Prostate gland (tissue), 2 donors: ENCODE measurements at places on chromosomes 7 and 10.
A peak's percentile ranks its signal among the peaks of the same experiment; 100 is the strongest.

GRCh38 chr10:97101166-97101940 lies 84.4 kb downstream of the SLIT1 start:
- no peaks in the 10 kb centered on the region for H3K36me3 ChIP-seq
- no peaks in the 10 kb centered on the region for H3K4me1 ChIP-seq
- no peak overlapping the region for H3K27ac ChIP-seq

GRCh38 chr7:141541375-141541774 lies 9.8 kb upstream of the AGK start:
- no peak overlapping the region for H3K4me3 ChIP-seq
- no peaks in the 10 kb centered on the region for H3K4me1 ChIP-seq
- no peak overlapping the region for H3K27ac ChIP-seq

- peak; percentile 38 for DNase-seq
- no peak overlapping the region for H3K4me3 ChIP-seq
- no peaks in the 10 kb centered on the region for H3K36me3 ChIP-seq
- H3K4me1 ChIP-seq, result no peaks in the 10 kb centered on the region
- no peak overlapping the region for H3K27ac ChIP-seq
- no peaks in the 10 kb centered on the region for H3K27me3 ChIP-seq
These were observed 100.7 kb upstream of the AFAP1L2 start for GRCh38 chr10:114504769-114505579.

DNA sequence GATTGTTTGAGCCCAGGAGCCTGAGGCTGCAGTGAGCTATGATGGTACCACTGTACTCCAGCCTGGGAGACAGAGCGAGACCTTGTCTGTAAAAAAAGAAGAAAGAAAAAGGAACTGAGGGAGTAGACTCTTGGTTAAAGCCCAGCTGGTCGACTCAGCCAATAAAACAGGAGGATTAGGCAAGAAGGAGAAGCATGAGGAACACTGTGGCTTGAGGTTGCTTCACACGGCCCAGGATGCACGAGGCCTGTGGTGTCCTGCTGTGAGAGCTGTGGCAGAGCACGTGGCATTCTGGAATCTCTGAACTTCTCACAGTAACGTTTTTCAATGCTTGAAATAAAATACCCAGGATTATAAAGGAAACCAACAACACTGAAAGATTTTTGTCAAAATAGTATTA lies 93.3 kb downstream of the CUL2 start:
- no peaks in the 10 kb centered on the region for H3K4me1 ChIP-seq
- H3K4me3 ChIP-seq, result no peak overlapping the region
- no peaks in the 10 kb centered on the region for H3K36me3 ChIP-seq
- no peak for DNase-seq

GRCh38 chr10:121076776-121077715 lies 225.9 kb downstream of the WDR11 start:
- H3K36me3 ChIP-seq, result no peaks in the 10 kb centered on the region
- no peak overlapping the region for H3K4me3 ChIP-seq
- DNase-seq, result peak; percentile 49

DNA sequence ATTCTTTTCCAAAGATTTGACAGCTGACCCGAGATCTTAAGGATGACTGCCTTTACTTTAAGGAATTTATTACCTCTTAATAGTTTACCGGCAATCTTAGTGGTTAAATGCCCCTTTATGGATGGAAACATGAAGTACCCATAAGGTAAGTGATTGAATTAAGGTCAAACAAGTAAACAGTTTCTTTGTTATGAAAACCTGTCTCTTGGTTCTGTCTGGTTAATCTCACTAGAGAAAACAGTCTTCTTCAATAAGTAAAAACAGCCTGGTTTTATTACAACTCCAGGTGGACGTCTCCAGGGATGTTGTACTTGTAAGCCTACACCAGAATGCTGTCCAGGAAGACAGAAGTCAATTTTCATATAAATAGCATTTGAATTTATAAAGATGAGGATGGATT lies 161.8 kb upstream of the MTPN start:
- no peak for DNase-seq
- H3K4me1 ChIP-seq, result no peaks in the 10 kb centered on the region

GRCh38 chr7:44196450-44196872 lies 4.3 kb upstream of the YKT6 start:
- H3K36me3 ChIP-seq, result no peaks in the 10 kb centered on the region
- DNase-seq, result no peak
- H3K27me3 ChIP-seq, result no peaks in the 10 kb centered on the region

DNA sequence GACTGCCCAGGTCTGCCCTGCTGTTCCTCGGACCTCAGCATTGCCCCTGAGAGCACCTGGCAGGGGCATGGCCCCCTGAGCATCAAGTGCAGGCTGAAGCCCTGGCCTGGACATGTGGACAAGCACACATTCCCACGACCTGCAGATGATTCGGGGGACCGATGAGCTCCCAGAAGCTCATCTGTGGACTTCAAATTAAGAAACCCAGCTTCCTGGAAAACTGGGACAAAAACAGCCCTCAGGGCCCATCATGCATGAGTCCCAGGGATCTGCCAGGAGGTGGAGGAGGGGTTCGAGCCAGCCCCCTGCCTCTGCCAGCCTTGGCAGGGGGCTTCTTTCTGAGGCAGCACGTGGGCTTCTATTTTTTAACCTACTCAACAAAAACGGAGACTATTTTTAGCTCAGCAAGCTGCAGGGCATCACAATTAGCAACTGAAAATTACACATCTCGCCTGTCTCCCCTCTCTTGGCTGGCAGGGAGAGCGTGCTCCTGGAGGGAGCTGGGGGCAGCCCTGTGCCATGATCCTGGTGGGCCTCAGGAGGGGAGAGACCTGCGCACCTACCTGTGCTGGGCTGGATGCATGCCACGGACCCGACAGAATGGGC lies 51.8 kb downstream of the RASGEF1A start:
- no peaks in the 10 kb centered on the region for H3K27me3 ChIP-seq
- no peak overlapping the region for H3K27ac ChIP-seq
- no peak for DNase-seq
- no peak overlapping the region for H3K4me3 ChIP-seq

- no peaks in the 10 kb centered on the region for H3K36me3 ChIP-seq
- H3K27me3 ChIP-seq, result no peaks in the 10 kb centered on the region
- no peak overlapping the region for H3K4me3 ChIP-seq
- no peaks in the 10 kb centered on the region for H3K4me1 ChIP-seq
These were observed 116.6 kb upstream of the GALNT17 start for GRCh38 chr7:71015252-71015900.

- peak overlapping the region; percentile 60 for H3K4me3 ChIP-seq
- no peaks in the 10 kb centered on the region for H3K36me3 ChIP-seq
- H3K27me3 ChIP-seq, result no peaks in the 10 kb centered on the region
These were observed 1.7 kb downstream of the ZEB1 start for GRCh38 chr10:31320550-31321211.

DNA sequence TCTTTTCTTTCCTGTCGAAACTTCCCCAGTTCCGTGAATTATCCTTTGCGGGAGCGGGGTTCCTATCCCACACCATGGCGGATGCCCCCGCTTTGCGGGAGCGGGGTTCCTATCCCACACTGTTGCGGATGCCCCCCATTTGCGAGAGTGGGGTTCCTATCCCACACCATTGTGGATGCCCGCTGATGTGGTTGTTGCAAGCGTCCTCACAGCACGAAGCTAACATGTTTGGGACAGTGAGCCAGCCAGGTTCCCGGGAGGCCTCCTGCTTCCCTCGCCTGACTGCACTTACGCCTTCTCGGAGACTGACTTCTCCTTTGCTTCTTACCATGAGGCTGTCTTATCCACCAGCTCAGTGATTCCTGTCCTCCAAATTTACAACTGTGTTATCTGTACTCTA lies 134.7 kb downstream of the VIPR2 start:
- H3K27ac ChIP-seq, result no peak overlapping the region
- H3K4me3 ChIP-seq, result no peak overlapping the region
- no peaks in the 10 kb centered on the region for H3K27me3 ChIP-seq
- H3K4me1 ChIP-seq, result peaks cover 7% of the 10 kb centered on the region

DNA sequence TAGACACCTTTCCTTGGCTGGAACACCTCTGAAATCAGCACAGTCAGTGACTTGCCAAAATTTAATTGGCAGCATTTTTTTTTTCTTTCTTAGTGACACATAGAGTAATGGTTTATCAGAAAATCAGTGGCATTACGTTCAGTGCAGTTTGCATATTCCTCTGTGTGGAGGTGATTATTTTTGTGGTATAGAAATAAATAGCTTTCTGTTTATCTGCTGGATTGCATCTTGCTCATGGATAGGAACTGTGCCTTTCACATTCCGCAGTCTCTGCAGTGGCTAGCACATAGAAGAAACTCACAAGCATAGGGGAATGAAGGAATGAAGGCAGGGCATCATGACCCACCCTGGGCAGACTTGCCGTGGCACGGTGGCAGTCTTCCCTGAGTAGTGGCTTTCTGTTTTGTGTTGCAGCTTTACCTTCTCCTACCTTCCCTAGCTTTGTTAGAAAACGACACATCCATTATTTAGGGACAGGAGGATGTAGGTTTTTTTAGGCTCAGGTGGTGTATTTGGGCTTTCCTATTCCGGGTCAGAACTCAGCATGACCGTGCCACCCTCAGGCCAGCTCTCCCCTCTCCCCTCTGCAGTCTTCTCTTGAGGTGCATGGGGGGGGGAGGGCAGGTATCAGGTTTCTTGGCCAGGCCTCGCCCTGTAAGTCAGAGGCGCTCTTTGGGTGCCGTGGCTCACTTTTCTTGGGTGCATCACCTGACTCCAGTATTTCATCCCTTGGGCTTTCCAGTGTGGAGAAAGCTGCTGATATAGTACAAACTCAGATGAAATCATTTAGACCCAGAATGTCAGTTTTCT lies 112.5 kb upstream of the GJD4 start:
- no peak overlapping the region for H3K4me3 ChIP-seq
- no peaks in the 10 kb centered on the region for H3K36me3 ChIP-seq
- no peak overlapping the region for H3K27ac ChIP-seq
- peaks cover 5% of the 10 kb centered on the region for H3K4me1 ChIP-seq
- DNase-seq, result no peak

DNA sequence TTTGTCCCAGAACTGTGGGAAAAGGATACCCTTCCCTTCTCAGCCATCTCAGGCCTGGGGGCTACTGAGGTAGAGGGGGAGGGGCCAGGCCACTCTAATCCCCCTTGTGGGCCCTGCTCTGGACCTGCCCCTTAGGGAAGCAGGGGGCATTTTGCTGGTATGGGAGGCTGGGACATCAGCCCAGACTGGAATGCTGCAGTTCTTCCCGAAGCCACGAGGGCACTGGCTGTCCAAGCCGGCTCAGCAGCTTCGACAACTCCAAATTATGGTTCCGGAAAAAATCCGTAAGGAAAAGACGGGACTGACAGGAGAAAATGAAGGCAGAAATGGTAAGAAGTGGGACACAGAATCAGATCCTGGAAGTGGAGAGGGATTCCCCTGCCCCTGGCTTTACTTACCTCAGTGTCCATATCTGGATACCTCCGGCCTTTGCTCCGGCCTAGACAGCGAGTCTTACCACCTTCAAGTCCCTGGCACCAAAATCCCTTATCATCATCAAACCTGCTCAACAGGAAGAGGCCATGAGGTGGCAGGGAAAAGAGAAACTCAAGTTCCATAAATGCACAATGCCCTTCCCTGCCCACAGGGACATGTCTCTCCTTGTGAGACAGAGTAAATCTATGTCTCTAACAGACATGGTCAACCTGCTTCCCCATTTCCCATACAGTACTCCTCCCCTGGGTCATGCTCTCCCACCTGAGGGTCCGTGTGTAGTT lies 9.0 kb downstream of the NDST2 start:
- peaks cover 19% of the 10 kb centered on the region for H3K36me3 ChIP-seq
- DNase-seq, result peak; percentile 57
- H3K27me3 ChIP-seq, result no peaks in the 10 kb centered on the region
- peaks cover 6% of the 10 kb centered on the region for H3K4me1 ChIP-seq
- no peak overlapping the region for H3K4me3 ChIP-seq
- peak overlapping the region; percentile 56 for H3K27ac ChIP-seq

- H3K4me1 ChIP-seq, result no peaks in the 10 kb centered on the region
- no peaks in the 10 kb centered on the region for H3K36me3 ChIP-seq
- no peaks in the 10 kb centered on the region for H3K27me3 ChIP-seq
- DNase-seq, result no peak
- no peak overlapping the region for H3K4me3 ChIP-seq
These were observed 94.3 kb upstream of the AFAP1L2 start for GRCh38 chr10:114498413-114499111.

DNA sequence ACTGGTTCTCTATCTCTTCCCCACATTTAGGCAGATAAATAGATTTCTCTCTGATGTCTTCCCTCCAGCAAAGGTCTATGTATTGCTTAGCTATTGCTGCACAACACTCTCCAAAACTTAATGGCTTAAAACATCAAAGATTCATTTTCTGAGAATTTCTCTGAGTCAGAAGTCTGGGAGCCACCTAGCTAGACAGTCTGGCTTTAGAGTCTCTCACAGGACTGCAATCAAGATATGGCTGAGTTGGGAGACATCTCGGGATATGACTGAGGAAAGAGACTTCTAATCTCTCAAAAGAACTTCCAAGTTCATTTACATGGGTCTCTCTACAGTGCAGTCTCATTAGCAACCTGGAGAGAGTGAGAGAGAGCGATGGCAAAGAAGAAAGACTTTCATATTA lies 553.6 kb upstream of the GHITM start:
- no peaks in the 10 kb centered on the region for H3K4me1 ChIP-seq
- no peak for DNase-seq
- H3K36me3 ChIP-seq, result no peaks in the 10 kb centered on the region
- H3K27ac ChIP-seq, result no peak overlapping the region

- H3K4me1 ChIP-seq, result no peaks in the 10 kb centered on the region
- DNase-seq, result no peak
- H3K4me3 ChIP-seq, result no peak overlapping the region
- H3K27me3 ChIP-seq, result no peaks in the 10 kb centered on the region
- no peak overlapping the region for H3K27ac ChIP-seq
- no peaks in the 10 kb centered on the region for H3K36me3 ChIP-seq
These were observed 15.3 kb upstream of the PVRIG start for GRCh38 chr7:100204454-100204853.
